Epithelial cell of esophagus (primary cell): ENCODE measurements at places on chromosomes 6 and 20.

DNA sequence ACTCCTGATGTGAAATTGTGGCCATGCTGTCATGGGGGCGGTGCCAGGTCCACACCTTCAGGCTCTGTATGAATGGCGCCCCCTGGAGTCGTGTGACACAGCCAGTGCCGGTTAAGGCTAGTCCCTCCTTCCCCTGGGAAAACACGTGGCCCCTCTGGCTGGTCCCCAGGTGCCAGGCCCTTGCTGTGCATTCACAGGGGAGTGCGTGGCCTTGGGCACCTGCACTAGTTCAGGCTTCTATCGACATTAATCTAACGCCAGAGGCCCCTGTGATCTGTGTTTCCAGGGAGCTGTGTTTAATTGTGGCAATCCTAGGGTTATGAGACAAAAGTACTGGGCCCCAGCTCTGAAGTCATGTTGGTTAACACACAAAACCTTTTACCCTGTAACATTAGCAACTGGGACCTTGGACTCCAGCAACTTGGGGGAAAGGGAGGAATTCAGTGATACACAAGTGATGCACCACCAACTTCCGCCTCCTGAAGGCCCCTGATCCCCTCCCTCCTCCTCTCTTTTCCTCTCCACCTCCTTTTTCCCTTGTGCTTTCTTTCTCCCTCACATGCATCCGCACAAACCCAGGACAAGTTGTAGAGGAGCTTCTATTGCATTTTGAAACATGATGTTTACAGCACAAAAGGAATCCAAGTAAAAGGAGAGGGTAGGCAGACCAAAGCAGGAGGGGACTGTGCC lies 74.0 kb downstream of the SSR1 start:
- DNase-seq: peak; percentile 84

GRCh38 chr20:63578224-63579016 lies 4.4 kb upstream of the HELZ2 start:
- no peak for DNase-seq

DNA sequence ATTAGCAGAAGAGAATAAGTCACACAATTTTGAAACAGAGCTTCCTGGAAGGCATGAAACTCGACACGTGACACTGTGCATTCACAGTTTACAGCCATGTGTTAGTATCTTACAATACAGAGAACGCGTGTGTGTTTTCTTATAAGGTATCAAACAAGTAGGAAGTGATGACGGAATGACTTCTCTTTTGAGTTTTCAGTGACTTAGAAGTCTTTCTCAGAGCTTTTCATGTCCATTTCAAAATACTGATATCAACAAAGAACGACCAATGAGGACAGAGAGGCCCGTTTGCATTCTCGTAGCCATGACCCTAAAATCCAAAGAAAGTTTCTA lies 36.6 kb upstream of the DUSP22 start:
- DNase-seq: no peak

DNA sequence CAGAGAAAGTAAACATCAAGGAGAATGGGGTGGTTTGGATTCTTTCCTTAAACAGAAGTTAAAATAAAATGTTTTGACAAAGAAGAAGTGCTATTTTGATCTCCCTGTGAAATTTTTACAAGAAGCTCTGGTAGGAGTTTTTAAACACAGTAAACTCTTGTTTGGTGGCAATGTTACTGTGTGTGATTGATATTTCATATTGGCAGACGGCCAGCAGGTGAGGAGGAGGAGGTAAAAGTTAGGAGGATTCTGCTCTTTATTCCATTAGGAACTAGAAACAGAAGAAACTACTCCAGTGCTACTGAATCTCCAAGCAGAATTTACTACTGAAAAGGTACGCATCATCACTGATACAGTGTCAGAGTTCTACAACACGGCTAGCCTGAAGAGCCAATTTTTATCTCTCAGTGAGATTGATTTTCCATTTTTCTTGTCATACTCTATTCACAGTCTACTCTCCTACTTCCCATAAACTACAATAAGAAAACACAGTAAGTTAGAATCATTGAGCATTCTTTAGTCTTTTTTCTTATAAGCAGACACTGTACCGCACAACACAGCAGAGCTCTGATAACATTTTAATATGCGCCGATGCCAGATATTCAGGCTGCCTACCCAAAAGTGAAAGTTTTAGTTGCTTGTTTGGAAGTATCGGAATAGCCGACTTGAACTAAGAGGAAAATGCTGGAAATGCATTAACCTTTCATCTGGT lies 21.2 kb upstream of the AFDN start:
- no peak for DNase-seq

DNA sequence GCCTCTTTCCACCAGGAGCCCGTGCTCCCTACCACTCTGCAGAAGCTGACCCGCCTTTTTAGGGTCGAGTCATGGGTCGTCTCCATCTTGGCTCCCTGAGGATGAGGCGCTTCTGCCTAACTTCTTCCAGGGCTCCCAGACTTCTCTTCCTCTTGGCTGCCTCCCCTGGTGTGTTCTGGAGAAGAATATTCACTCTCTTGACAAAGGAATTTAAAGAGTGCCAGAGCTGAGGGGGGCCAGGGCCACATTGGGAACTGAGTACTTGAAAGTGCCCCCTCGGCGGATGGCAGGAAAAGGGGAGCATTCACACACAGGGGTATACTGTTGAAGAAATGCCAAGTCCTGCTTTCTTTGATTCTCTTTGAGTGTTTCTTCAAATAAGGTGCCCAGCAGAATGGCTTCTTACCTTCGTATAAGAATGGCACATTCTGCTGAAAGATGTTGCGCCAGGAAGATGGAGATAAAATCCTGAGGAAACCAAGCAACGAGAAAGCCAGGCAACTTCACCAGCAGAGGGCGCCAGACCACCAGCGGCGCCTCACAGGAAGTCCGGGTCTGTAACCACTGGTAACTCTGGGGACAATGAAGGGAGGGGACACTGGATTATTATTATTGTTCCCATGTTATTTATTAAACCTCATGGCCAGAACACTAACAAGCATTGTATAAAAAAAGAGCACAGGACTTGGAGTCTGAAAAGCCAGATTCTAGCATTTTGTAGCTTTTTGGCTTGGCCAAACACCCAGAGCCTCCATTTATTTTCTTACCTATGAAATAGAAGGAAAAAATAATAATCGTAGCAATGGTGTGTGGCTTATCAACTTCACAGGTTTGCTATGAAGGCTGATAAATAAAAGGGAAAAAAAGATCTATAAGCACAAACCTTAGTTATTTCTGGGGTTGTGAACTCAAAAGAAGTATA lies 176.7 kb downstream of the HACE1 start:
- peak; percentile 69 for DNase-seq

GRCh38 chr20:14761903-14762302 lies 424.5 kb upstream of the FLRT3 start:
- no peak for DNase-seq

DNA sequence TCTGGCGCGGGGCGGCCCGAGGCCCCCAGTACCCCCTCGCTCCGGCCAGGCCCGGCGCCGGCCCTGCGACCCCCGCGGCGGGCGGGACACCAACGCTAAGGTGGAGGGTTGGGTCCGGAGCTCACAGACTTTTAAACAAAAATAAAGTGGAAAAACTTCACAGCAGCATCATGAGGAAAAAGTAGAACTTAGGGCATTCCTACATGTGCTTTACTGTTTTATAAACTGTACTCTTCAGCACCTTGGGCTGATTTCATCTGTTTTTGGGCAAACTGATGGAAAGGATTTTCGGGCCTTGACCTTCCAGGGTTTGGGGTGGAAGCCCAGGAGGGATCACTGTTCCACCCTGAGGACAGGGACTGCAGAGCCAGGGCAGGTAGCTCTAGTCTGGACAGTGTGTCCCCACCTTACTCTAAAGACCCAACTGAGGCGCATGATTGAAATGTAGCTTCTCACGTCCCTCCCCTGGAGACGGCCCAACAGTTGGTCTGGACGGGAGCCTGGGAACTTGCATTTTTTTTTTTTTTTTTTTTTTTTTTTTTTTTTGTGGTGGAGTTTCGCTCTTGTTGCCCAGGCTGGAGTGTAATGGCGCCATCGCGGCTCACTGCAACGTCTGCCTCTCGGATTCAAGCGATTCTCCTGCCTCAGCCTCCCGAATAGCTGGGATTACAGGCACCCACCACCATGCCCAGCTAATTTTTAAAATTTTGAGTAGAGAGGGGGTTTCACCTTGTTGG lies 740 bp downstream of the NELFCD start:
- peak; percentile 33 for DNase-seq

- peak; percentile 91 for DNase-seq
Measured at GRCh38 chr6:14210663-14211561, 93.3 kb downstream of the CD83 start.

- no peak for DNase-seq
Measured at GRCh38 chr20:60403105-60403741, 445.0 kb downstream of the CDH26 start.

- DNase-seq: no peak
Measured at GRCh38 chr6:69122407-69122773, 487.3 kb downstream of the ADGRB3 start.

GRCh38 chr6:158662954-158663624 lies 13.2 kb downstream of the SYTL3 start:
- DNase-seq: no peak

DNA sequence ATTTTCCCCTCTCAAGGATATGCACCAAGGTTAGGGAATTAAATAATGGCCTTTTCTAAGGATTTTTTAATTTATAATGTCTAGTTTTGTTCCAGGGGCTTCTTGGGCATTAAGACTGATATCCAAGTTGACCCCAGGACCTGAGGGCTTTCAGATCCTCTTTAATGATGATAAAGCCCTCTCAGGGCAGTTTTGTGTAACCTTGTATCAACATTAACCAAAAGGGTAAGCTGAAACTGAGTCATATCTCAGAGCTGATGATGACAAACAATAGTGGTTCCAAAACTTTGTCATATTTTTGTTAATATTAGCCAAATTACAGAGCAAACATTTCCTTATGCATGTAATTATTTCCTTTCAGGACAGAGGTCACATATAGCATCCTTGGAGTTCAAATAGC lies 309.4 kb upstream of the MAN1A1 start:
- no peak for DNase-seq

- DNase-seq: no peak
Measured at GRCh38 chr20:58950603-58951002, 30.5 kb upstream of the NELFCD start.

DNA sequence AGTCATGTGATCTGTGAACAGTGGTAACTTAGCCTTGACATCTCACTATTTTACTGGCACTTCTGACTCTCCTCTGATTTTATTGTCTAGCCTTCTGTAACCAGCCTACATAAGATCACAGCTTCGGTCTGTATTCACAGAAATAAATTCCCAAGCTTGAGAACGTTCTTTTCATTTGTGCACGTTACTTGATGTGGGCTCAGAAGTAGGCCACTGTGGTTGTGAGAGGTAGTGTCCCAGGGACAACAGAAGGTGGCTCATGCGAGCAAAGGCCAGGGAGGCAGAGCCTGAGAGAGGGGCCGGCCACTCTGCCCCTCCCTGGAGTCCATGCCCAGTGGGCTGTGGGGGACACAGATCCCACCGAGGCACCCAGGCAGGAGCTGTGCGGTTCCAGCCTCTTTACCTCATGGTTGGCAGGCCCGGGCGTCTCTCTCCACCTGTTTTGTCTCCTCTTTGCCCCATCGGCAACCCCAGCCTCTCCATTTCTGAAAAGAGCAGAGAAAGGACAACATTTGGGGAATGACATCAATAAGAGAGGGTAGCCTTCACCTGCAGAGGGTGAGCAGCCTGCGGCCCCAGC lies 207.5 kb upstream of the CST7 start:
- DNase-seq: no peak

- no peak for DNase-seq
Measured at GRCh38 chr20:57876163-57876562, 166.3 kb upstream of the PMEPA1 start.

- peak; percentile 82 for DNase-seq
Measured at GRCh38 chr20:5529331-5530148, 212.8 kb upstream of the PROKR2 start.

GRCh38 chr6:44868910-44869309 lies 459.2 kb upstream of the RUNX2 start:
- no peak for DNase-seq

- DNase-seq: no peak
Measured at GRCh38 chr6:830667-831327, 137.9 kb upstream of the EXOC2 start.

DNA sequence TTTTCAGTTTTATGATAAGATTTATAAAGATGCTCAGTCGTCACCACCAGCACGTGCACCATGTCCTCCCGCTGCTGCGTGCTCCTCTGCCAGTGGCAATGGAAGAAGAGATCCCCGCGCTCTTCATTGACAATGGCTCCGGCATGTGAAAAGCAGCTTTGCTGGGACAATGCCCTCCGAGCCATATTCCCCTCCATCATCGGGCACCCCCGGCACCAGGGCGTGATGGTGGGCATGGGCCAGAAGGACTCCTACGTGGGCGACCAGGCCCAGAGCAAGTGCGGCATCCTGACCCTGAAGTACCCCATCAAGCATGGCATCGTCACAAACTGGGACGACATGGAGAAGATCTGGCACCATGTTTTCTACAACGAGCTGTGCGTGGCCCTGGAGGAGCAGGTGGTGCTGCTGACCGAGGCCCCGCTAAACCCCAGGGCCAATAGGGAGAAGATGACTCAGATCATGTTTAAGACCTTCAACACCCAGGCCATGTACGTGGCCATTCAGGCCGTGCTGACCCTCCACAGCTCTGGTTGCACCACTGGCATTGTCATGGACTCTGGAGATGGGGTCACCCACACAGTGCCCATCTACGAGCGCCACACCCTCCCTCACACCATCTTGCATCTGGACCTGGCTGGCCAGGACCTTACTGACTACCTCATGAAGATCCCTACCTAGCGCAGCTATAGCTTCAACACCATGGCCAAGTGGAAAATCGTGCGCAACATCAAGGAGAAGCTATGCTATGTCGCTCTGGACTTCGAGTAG lies 34.3 kb upstream of the ENPP5 start:
- DNase-seq: no peak

DNA sequence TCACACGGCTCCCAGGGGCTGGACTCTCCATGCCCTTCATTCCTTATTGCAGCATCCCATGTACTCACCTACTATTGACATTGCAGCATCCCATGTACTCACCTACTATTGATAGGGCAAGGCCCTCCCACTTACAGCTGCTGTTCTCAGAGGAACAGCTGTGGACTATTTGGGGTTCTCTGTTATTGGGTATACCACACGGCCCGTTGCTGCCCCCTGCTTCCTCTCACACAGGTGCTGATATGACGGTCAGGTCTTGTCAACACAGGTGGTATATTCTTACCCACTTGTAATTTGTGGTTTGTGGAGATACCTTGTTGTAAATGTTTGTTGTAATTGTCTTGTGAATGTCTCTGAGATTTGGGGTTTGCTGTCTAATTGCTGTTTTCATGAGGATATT lies 18.8 kb downstream of the ALDH5A1 start:
- DNase-seq: no peak

DNA sequence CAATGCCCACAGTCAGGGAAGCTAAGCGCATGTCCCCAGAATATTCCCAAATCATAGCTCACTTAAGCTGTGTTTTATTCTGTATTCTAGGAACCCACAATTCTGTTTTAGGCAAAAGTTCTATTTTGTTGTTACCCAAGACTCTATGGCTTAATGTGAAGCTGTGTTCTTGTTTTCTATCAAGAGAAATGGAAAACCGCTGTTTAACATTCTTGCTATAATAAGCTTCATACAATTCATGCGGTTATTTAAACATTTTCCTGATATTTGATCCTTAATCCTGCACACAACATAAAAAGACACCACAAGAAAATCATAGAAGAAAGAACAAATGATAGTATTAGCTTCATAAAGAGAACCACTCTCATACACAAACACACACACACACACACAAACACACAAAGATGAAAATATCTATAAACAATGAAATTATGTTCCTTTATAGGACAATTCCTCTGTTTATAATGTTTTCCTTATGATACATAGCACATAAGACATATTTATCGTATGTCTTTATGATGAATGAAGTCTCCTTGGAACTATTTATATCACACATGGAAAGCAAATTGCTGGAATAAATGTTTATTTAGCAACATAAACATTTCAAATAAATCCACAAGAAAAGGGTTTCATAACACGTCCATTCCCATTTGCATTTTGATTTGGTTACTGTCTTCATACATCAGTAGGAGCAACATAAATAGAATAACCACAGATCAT lies 16.4 kb upstream of the COL21A1 start:
- DNase-seq: no peak
